Kidney epithelial cell (primary cell): ENCODE measurements at places on chromosomes 1 and 21.

DNA sequence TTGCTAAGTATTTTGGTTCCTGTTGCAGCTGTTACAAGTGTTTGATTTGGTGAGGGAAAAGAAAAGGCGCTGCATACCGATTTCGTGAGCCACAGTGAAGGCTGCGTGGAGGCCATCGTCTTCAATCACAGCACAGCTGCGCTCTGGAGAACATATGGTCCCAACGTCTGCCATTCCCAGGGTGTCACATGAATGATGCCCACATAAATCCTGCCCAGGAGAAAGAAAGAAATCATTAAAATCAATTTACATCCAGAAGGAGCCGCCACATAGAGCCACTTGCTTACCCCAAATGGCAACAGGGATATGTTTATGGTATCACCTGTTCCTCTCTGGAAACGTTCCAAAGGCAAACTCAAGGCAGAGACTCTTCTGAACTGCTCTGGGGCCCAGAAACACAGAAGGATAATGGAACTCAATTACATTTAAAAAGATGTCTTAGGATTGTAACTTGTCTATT lies 12.2 kb downstream of the ADAMTS5 start:
- DNase-seq: no peak

GRCh38 chr1:6954591-6954990 lies 169.3 kb downstream of the CAMTA1 start:
- no peak for DNase-seq

- no peak for DNase-seq
These were observed 49.1 kb downstream of the HHAT start for GRCh38 chr1:210377731-210378333.

DNA sequence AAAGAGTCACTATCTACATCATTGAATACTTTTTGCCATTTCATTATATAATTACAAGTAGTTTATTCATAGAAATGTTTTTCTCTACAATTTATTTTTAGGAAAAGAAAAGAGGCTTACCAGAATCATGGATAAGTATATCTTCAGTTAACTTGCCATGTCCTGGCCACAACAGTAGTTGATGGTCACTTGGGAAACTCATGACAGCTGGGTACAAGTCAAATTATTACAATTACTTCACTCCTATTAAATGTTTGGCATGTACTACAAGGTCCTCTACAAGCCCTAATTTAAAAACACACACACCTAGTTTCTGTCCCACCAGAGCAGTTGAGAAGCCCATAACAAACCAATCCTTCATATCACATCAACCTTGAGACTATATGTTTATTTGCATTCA lies 29.4 kb downstream of the PALMD start:
- DNase-seq: no peak

- DNase-seq: no peak
These were observed 79.5 kb downstream of the JAK1 start for GRCh38 chr1:64886877-64887276.

GRCh38 chr1:201968202-201968925 lies 13.1 kb downstream of the TIMM17A start:
- no peak for DNase-seq

DNA sequence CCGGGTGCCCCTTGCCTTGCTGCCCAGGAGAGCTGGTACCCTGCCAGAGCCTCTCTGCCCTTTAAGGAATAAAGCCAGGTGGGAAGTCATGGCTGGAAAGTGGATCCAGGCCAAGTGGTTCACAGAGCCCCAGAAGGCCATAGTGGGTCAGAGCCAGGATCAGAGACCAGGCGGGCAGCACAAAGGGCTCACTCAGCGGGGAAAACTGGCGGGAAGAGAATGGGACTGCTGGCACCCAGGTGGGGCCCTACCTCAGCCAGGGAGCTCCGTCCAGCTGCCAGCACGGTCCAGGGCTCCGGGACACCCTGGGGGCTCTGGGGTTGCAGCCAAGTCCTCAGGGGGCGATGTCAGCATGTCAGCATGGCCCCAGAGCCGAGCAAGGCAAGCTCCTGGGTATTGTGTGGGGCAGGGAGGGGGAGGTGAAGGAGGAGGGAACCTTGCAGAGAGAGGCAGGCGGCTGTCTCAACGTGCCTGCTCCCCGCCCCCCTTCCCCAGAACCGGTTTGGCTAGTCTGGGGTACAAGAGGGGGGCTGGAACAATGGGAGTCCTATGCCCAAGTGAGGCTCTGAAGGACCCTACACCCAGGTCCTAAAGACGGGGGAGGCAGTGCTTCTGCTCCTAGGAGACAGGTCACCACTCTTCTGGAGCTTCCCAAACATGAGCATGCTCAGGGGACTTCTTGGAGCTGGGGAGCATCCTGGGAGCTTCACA lies at the start of gene ARHGEF19:
ARHGEF19 (minus strand) TSS at position 402 of the 711 bp plus-strand sequence. CDS start 3,598 bp downstream, outside the sequence.
- DNase-seq: no peak

- no peak for DNase-seq
These were observed 46.2 kb downstream of the L1TD1 start for GRCh38 chr1:62240651-62241370.

DNA sequence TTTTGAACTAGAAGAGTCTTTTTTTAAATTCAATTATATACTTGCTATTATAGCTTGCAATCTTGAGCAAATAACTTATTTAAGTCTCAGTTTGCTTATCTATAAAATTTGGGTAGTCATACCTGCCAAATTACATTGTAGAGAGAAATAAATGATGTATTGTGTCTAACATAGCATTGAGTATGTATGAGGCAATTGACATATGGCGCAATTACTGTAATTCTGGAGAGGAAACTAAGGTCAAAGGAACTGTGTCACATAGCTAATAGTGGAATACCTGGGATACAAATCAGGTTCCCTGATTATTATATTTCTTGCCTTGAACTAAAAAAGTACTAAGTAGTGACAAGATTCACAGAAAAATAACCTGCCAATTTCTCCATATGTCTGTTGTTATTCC lies 302.5 kb downstream of the PDE4B start:
- no peak for DNase-seq

DNA sequence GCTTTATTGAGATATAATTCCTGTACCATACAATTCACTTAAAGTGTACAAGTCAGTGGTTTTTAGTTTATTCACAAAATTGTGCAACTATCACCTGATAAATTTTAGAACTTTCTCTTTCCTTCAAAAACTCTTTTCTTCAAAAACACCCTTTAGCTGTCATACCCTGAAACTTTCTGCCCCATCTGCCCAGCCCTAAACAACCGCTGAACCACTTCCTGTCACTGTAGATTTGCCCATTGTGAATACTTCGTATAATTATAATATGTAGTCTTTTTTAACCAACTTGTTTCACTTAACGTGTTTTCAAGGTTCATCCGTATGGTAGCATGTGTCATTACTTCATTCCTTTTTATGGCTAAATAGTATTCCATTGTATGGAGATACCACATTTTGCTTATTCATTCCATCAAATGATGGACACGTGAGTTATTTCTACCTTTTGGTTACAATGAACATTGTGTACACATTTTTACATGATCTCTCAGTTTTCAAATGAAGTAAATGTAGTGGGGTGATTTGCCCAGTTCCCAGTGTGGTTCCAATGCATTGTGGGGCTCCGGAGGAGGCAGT lies 37.9 kb downstream of the WNT4 start:
- no peak for DNase-seq

GRCh38 chr21:26465916-26466315 lies 107.2 kb downstream of the CYYR1 start:
- no peak for DNase-seq

GRCh38 chr1:5733596-5733995 lies 258.6 kb downstream of the NPHP4 start:
- no peak for DNase-seq

DNA sequence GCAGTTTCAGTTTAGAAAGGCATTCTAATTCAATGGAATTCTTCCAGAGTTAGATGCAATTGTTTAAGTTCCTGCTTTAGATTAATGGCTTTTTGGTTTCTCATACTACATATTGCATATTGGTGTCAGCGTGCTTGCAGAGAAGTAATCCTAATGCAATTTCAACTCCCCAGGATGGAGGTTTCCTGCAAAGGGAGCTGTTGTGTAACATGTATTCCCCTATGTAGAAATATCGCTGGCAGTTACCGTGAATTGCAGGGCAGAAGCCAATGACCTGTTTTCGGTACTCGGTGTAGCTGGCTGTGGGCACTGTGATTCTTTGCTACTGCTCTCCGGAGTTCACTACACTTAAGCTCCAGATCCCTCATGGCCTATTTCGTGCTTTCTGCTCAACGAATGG lies 256.1 kb upstream of the PTBP2 start:
- DNase-seq: no peak

- no peak for DNase-seq
These were observed 18.1 kb upstream of the TMEM81 start for GRCh38 chr1:205102404-205102803.

- no peak for DNase-seq
These were observed 19.0 kb upstream of the L1TD1 start for GRCh38 chr1:62175568-62176179.
